ENCODE measurements at places on chromosomes 5 and 9.

- peak; percentile 0 for DNase-seq
Observed at GRCh38 chr9:20884985-20885593, 146.4 kb downstream of the HACD4 start.

DNA sequence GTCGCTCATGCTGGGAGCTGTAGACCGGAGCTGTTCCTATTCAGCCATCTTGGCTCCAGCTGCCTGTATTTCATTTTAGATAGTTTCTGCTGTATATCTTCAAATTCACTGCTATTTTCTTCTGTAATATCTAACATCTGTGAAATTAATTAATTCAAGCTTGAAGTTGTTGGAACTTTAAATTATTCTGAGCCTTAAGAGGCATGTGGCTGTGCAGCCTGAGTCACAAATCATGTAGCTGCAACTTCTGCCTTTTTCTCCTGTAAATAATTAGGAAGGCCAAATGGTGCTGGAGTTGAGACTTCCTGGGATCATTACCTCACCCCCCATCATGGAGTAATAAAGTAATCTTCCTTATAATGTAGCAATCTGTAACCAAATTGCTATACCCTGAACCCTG lies 183.3 kb upstream of the PCSK5 start:
- DNase-seq = no peak

DNA sequence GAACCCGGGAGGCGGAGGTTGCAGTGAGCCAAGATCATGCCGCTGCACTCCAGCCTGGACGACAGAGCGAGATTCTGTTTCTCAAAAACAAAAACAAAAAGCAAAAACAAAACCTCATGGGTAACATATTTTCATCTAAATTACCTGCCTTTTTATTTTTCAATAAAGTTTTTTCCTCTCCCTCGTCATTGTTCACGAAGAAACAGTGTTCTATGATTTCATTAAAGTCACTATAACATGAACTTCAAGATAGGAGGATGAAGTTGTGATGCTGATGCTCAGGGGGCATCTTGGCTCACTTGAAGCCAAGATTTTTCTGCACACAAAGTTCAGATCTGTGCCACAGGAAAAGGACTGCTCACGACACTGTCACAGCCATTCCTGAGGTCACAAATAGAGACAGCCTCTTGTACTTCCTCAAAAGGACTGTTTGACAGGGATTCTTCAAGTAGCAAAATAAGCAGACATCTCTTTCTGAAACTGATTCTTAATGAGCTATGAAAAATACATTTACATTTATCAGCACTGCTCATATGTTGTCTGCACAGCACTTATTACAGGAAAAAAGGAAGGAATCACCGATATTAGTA lies 16.1 kb downstream of the NIPSNAP3B start:
- no peak for DNase-seq

GRCh38 chr5:115069087-115069968 lies 100.4 kb downstream of the TRIM36 start:
- DNase-seq = no peak

DNA sequence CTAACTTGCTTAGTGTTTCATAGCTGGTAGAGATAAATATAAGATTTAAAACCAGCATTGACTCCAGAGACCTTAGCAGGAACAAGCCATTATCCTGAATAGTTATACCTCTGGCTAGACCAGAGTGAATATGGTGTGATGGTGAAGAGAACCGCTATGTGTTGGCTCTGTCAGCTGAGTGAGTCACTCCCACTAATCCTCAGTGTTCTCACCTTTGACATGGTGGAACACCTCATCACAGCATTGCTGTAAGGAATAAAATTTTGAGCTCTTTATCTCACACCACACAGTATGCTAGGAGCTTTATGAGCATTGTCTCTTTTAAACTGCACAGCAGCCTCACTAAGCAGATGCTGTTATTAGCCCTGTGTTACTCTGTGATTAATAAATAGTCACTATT lies 90.7 kb upstream of the DHFR start:
- DNase-seq = no peak

- DNase-seq = no peak
Observed at GRCh38 chr5:69209602-69210001, 20.2 kb downstream of the CENPH start.

- no peak for DNase-seq
Observed at GRCh38 chr5:138833080-138833479, 42.1 kb downstream of the LRRTM2 start.

DNA sequence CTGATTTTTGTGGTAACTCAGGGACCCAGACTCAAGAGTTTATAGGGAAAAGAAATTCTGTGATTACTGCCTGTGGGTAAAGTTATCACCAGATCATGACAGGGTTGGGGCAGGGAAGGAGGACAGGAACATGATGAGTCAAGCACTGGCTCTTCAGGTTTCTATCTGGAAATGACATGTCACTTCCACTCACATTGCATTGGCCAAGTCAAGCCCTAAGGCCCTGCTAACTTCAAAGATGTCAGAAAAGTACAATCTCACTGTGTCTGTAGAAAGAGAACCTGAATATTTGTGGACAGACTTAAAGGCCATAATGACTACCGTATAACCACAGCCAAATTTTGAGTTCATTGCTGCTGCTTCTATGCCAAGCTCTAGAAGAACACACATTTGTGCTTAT lies 187.7 kb downstream of the TLE4 start:
- no peak for DNase-seq

GRCh38 chr5:135831851-135832555 lies 2.5 kb upstream of the SLC25A48 start:
- DNase-seq = no peak

GRCh38 chr9:116635908-116636307 lies 51.2 kb upstream of the TRIM32 start:
- DNase-seq = no peak

DNA sequence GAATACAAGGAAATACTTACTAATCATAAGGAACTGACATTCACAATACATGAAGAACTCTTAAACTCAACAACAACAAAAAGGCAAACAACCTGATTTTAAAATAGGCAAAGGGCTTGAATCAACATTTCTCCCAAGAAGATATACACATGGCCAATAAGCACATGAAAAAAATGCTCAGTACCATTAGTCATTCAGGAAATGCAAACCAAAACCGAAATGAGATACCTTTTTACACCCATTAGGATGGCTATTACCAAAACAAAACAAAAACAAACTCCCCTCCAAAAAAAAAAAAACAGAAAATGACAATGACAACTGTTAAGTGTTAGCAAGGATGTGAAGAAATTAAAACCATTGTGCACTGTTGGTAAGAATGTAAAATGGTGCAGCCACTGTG lies 104.1 kb upstream of the ZNF462 start:
- DNase-seq = no peak

GRCh38 chr9:14831074-14831473 lies 79.2 kb downstream of the FREM1 start:
- DNase-seq = no peak

GRCh38 chr5:153881687-153882086 lies 157.0 kb downstream of the FAM114A2 start:
- no peak for DNase-seq

GRCh38 chr5:93039888-93040287 lies 541.1 kb downstream of the NR2F1-AS1 start:
- DNase-seq = no peak

DNA sequence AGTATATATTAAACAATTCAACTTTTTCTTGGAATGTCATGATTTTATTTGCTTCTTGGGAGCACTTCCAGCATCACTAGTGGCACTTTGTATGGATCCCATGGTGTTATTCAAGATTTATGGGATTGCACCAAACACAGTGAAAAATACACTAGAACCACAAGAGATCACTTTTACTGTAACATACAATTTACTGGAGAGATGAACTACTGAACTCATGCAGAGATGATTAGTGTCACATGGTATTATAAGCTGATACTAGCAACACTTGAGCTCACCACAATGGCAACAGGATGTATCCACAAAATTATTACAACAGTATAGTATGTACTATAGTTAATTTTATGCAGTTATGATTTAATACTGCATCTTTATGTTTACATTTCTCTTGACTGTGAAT lies 16.3 kb upstream of the SLC36A2 start:
- no peak for DNase-seq

DNA sequence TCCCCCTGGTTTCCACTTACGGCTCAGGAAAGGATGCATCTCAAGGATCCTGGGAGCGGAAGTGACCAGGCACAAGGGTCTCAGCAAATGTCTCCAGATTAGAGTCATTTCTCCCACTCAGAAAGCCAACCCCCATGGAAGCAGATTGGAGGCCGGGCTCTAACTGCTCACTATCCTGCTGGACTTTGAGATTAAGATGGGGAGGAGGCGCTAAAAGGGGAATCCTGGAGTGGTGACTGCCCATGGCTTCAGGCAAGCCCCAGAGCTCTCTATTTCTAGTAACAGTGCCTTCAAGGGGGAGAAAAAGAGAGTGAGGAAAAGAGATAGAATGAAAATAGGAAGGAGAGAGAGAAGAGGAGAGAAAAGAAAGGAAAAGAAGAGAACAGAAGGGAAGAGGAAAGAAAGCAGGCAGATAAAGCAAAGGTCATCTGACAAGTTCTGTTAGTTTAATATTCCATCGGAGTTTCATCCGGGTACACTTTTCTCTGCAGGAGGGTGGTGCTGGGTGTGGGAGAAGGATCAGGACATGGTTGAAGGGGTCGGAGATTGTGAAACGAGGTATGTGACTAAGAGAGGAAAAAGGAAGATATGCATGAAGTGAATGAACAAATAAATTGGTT lies at the start of gene AGXT2:
TSS of gene AGXT2 (minus strand) at position 165 of the 620 bp plus-strand sequence. CDS start at position 108, 57 bp downstream.
- no peak for DNase-seq

DNA sequence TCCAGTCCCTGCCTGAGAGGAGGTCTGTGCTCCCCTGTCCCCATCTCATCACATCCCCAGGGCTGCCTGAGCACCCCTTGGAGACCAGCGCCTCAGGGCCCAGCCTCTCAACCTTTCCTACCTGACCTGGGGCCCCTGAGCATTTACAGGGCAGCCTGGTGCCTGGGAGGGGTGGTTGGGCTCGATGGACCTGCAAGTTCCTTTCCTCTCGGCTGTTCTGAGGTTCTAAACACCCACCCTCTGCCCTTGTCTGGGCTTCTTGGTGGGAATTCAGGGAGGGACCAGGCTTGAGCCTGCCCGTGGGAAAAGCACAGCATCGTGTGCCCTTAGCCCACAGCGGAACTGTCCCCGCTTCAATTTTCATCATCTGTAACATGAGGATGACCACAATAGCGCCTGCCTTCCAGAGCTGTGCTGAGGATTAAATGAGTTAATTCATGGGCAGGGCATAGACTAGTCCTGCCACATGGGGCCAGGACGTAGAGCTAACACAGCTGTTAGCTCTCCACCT lies 91.0 kb upstream of the SH3PXD2B start:
- DNase-seq = no peak

- no peak for DNase-seq
Observed at GRCh38 chr5:180704362-180704761, 35.5 kb downstream of the OR2Y1 start.
